ENCODE measurements at places on chromosomes 2 and 18.

DNA sequence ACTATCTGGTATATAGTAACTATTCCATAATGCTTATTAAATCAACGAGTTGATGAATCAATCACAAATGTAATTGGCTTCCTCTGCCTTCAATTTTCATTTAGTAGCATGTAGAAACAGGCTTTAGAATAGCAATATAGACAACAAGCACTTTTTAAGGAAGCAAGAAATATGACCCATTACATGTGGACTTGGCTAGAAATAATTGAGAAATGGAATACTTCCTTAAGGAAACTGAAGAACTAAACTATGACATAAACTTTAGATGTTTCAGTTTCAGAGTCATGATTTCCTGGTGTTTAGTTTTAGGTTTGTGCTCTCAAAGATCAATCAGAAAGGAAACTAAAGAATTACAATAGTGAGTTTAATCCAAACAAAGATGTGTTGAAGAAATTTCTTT, 443.8 kb downstream of the MBD2 start:
- DNase-seq: no peak

GRCh38 chr2:118053681-118054080, 34.6 kb upstream of the INSIG2 start:
- no peak for DNase-seq

DNA sequence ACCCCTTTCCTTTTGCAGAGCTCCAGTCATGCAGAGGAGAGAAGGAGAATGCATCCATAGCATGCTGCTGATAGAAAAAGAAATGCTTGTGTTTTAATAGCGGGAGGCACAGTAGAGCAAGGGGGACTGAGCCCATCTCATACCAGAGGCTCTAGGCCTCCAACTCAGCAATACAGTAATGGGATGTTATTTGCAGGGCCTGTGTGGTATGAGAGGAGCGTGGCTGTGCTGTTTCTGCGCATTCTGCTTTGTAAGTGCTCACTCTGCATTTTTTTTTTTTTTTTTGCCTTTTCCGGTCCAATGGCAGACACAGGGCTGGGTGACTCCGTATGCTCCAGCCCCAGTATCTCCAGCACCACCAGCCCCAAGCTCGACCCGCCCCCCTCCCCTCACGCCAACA, 200.0 kb downstream of the GBX2 start:
- DNase-seq: no peak

GRCh38 chr2:237995036-237995435, 28.2 kb downstream of the UBE2F start:
- no peak for DNase-seq

DNA sequence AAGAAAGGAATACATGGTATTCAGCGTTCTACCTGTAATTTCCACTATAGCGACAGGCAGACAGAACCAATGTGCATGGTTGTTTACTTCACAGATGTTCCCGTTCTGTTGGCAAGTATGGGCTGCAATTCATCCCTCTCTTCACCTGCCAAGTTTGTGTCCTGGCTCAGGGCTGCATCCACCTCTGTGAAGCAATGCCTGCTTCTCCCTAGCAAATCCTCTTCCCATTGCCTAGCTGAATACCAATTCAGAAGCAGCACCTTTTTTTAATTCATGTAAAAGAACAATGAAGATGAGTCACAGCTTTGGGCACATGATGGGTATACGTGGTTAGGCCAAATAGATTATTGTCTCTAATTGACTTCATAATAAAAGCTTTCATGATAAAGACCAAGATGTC, 54.7 kb upstream of the LRATD1 start:
- DNase-seq: no peak

DNA sequence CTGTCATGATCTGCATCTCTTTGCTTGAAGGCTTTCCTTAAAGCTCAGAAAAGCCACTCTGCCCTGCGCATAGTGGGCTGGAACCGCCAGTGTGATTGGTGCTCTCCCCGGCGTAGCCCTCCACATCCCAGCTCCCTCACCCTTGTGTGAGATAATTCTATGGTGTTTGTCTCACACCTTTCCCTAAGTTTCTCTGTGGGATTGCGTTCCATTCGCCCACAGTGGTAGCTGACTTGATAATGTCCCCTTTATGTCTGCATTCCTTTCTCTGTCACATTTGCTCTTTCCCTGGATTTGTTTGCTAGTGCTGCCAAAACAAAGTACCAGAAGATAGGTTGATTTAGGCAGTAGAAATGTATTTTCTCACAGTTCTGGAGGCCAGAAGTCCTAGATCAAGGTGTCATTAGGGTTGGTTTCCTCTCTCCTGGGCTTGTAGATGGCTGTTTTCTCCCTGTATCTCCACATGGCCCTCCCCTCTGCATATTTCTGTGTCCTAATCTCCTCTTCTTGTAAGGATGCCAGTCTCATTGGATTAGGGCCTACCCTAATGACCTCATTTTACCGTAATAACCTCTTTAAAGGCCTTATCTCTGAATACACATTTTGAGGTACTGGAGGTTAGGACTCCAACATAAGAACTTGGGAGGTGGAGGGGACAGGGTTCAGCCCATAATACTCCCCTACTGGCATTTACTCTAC, 7.4 kb upstream of the TMEM87B start:
- DNase-seq: no peak

GRCh38 chr2:28619213-28620196, 123.6 kb downstream of the PLB1 start:
- no peak for DNase-seq

DNA sequence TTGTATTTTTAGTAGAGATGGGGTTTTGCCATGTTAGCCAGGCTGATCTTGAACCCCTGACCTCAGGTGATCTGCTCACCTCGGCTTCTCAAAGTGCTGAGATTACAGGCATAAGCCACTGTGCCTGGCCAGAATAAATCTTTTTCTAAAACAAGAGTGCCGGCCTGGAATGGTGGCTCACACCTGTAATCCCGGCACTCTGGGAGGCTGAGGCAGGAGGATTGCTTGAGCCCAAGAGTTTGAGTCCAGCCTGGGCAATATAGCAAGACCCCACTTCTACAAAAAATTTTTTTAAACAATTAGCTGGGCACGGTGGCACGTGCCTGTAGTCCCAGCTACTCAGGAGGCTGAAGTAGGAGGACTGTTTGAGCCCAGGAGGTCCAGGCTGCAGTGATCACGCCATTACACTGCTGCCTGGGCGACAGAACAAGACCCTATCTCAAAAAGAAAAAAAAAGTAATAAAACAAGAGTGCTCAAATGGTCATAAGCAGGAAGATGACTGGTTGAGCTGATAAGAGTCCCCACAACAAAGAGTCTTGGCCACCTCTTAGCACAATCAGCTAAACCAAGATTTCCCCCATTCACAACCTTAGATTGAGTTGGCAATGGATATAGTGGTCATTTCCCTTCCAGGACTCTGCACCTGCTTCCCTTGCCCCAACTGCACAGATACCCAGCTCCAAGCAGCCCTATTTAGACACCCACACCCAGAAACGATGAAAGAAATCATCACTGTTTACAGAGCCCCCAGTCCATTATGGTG, 5.8 kb upstream of the UCN start:
- DNase-seq: no peak

GRCh38 chr2:231521443-231521842, 8.8 kb downstream of the NMUR1 start:
- DNase-seq: no peak

DNA sequence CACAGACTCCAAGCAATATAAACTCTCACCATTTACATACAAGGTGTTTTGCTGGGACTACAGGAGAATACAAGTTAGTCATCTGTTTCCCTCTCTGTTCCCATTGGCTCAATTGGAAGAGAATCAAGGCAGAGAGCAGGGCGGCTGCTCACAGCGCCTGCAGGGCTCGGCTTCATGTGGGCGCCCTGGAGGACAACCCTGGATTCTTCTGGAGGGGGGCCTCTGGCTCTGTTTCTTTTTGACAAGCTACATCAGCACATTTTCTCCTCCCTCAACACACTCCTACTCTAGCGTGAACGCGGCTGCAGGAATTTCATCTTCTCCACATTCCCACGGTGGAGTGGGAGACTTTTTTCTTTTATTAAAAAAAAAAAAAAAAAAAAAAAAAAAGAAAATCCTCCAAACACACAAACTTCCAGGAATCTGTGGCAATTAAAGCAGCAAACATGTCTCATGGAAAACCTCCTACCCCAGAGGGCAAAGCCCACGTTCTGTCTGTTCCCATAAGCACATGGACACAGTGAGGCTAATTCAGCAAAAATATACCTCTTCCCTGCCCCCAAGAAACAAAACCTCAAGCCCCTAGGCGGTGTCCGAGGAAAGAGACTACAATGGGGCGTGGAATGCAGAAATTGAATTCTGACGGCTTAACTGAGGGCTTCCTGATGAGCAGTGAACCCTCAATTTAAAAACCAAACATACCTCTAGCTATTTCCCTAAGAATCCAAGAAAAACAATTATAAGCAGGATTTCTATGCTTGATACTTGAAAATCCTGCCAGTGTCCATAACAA, 50.6 kb downstream of the PARD6G start:
- no peak for DNase-seq

GRCh38 chr2:88843651-88844050, 152.2 kb downstream of the RPIA start:
- DNase-seq: no peak

- DNase-seq: no peak
These were observed 18.1 kb upstream of the SPP2 start for GRCh38 chr2:234032279-234032856.

DNA sequence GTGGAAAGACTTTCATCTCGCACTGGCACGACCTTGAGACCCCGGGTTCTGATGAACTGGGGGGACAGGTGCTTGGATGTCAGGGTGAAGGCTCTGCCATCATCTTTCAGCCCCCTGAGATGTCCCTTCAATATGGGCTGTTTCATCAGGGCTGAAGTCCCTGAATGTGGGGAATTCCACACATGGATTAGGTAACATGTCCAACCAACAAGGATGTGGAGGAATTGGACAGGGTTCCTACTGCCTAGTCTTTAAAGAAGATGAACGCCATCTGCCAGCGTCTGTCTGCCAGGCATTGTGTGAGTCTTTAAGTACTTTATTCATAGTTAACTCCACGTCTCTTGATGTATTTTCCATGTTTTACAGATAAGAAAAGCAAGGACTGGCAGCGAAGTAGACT, 5.9 kb upstream of the GRHL1 start:
- no peak for DNase-seq

DNA sequence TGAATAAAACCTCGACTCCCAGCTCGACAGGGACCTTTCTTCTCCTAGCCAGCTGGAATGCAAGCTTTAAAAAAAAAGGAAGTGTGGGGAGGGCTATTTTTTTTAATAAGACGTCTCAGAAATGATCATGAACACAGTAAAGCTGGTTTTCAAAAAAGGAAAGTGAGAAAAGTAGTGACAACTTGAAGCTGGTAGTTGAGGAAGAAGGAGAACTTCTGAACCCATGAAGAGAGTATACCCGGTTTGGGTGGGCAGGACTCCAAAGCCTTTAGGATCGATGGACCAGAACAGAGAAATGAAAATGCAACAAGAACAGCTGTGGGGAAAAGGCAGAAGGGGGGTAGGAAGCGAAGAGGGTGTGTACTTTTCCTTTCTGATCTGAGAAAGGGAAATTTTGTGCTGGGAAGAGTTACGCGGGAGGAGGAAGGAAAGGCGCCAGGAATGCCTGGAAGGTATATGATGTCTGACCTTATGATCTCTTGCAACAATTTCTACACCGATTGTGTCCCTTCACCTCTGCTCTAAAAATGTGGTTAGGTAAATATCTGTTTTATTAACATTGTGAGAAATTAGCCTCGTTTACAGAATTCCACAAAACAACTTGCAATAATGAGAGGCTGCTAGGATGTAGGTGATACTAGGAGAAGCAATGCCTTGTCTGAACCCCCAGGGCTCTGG, 22.6 kb upstream of the CYP1B1 start:
- DNase-seq: no peak

- DNase-seq: no peak
These were observed 142.9 kb downstream of the RPIA start for GRCh38 chr2:88834376-88834775.

DNA sequence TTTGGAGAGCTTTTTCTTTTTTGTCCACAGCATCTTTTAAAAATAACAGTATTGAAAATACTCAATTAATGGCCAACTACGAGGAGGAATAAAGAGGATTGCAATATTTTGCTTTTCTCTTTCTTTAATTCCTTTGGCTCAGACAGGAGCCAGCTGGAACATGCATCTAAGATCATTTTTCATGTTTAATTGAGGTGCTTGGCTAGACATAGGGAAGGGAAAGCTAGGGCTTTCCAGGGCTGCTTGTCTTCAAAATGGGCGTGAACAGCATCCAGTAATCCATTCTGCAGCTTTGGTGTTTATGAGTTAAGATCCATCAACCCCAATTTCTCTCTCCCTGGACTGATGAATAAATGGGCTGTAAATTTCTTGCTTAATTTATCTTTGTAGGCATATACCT, 323.0 kb downstream of the PTPRM start:
- no peak for DNase-seq

DNA sequence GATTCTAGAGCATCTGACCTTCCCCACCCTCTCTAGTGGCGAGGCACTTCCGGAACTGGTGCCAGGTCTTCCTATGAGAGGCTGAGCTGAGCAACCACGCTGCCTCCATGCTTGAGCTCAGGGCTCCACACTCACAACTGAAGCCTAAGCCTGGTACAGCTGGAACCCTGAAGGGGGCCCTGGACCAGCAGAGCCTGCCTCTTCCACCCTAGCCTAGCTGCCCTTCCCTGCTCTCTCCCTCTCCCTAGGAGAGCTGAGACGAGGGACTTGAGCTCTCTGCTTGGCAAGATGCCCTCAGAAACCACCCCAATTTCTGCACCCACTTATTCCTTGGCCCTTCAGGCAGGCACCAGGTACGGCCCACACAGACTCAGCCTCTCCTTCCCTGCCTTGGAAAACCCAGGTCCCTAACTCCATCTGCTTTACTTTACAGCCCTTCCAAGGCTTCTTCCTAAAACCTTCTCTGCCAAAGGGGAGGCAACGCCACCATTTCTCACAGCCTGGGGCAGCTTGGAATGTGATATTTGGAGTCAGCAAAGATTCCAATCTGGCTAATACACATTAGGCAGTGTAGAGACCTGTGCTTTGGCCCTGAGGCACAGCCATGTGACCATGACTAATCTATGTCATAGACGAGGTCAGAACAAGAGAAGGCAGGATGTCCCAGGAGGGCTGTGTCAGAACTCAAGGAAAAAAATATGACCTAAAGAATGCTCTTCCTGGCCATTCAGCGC, 18.8 kb downstream of the COX7A2L start:
- no peak for DNase-seq

- no peak for DNase-seq
These were observed 18.4 kb downstream of the GPR55 start for GRCh38 chr2:230906471-230907230.

DNA sequence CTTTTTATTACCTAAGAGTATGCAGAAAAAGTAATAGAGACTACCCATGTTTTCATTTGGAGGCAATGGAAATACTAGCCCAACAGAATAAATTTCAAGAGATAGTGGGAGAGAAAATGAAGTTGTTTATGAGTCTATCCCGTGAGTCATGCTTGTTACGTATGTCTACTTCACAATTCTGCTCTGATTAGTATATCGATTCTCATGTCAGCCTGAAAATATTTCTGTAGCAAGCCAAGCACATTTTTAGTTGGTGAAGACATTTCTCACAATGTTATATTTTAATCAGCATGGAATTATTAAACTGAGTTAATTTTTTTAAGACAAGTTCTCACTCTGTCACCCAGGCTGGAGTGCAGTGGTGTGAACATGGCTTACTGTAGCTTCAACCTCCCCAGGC, 346.1 kb downstream of the RPRM start:
- DNase-seq: no peak
